ENCODE measurements at places on chromosomes 4 and X.

- no peak for DNase-seq
Measured at GRCh38 chr4:151408380-151408629, 671 bp upstream of the FHIP1A start.

GRCh38 chr4:102318526-102318925 is 26.8 kb downstream of the SLC39A8 start:
- no peak for DNase-seq

DNA sequence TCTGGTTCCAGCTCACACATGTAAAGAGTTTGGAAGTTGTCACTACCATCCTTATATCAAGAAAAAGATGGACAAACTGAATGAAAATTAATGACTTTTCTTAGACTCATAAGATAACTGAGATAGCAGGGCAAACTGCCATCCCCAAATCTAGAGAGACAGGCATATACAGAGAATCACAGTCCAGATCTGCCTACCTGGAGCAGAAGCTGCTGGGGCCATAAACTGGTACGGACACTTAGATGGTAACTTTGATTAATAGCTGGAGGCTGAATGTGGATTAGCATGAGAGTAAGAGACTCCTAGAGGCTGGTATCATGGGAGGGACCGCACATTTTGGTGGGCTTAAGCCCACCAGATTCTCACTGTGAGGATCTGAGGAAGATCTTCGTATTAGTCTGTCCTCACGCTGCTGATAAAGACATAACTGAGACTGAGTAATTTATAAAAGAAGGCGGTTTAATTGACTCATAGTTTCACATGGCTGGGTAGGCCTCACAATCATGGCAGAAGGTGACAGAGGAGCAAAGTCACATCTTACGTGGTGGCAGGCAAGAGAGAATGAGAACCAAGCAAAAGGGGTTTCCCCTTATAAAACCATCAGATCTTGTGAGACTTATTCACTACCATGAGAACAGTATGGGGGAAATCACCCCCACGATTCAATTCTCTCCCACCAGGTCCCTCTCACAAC is 10.8 kb upstream of the POLA1 start:
- no peak for DNase-seq

DNA sequence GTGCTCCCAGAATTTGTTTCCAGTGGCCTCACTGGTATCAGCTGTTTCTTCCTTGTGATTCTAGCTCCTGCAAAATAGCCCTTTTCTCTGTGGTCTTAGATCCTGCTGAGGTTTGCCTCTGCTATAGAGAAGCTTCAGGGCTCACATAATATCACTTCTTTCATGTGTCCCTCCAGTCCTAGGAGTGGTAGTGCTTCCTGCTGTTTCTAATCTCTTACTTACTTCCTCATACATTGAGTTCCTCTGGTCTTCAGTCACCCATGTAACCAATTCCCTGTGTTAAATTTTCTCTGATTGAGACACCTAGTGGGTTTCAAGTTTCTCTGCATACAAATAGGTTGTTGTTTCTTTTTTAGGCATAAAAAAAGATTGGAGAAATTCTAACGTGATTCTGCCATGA is 1567.9 kb downstream of the ARAP2 start:
- no peak for DNase-seq

DNA sequence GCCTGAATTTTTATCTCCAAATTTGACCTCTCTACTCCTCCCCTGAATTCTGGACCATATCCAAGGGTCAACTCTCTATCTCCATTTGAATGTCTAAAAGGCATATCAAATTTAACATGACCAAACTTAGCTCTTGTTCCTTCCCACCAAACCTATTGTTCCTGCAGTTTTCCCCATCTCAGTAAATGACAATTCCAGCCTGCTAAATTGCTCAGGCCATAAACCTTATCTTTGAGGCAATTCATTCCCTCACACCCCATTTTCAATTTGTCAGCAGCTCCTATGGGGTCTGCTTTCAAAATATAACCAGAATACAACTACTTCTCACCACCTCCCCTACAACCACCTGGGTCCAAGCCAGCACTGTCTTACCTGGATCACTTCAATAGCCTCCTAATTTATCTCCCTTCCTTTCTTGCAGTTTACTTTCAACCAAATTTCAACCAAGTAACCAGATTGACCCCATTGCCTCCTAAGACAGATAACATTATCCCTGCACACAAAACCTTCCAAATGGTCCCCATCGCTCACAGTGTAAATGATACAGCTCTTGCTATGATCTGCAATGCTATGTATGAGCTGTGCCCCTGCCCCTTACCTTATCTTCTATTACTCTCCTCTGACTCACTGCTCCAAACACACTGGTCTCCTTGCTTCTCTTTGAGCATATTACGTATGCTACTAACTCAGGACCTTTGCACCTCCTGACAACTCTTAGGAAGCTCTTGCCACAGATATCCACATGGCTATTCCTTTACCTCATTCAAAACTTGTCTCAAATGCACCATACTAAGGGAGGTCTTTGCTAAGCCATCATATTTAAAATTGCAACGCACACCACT is 66.0 kb downstream of the CAMK2D start:
- no peak for DNase-seq

GRCh38 chrX:131895807-131896206 is 127.3 kb upstream of the STK26 start:
- DNase-seq: no peak

- DNase-seq: no peak
Measured at GRCh38 chr4:84915396-84915780, 51.1 kb downstream of the WDFY3 start.

GRCh38 chrX:124406294-124407014 is 60.1 kb downstream of the SH2D1A start:
- DNase-seq: no peak

GRCh38 chrX:13142891-13143290 is 98.5 kb upstream of the FAM9C start:
- DNase-seq: no peak

DNA sequence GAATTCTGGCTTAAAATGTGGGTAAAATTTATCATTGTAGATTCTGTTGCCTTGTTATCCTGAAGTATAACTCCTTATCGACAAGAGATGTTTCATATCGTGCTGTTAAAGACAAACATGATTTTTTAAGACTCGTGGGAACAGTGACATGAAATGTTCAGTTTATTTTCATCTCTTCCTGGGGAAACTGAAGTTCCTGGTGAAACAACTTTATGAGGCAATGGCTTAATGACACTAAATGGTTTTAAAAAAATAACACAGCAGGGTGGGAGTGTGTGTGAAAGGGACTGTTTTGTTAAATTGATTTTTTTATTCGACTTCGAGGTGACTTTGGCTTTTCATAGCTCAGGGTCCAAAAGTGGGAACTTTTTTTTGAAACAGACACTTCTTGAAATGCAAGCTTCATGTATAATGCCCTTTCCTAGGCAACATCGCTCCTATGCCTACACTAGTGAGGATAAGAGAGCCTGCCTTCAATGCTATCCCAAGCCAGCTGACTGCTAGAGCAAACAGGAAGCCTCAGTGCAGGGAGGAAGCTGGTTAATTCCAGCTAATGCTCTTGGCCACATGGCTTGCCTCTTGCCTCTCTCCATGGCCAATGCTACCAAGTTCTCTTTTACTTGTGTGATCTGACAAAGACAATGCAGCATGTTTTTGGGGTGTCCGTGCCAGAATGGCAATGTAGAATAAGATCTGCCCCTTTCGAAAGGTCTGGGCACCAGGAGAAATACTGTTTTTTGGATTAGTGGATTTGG is 80.9 kb upstream of the PLAC1 start:
- no peak for DNase-seq

GRCh38 chr4:166257276-166257675 is 384.2 kb downstream of the TLL1 start:
- DNase-seq: no peak
